ENCODE measurements at places on chromosomes 1 and 21.
A peak's percentile ranks its signal among the peaks of the same experiment; 100 is the strongest.

- no peak for DNase-seq
Measured at GRCh38 chr1:234271243-234271606, 102.0 kb upstream of the COA6 start.

DNA sequence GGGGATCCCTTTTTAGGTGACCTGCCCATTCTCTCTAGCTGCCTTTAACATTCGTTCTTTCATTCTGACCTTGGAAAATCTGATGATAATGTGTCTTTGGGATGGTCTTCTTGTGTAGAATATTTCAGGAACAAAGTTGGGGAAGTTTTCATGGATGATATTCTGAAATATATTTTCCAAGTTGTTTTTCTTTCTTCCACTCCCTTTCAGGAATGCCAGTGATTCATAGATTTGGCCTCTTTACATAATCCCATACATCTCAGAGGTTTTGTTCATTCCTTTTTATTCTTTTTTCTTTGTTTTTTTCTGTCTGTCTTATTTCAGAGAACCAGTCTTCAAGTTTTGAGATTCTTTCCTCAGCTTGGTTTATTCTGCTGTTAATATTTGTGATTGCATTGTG, 13.9 kb upstream of the SCMH1 start:
- DNase-seq: no peak

DNA sequence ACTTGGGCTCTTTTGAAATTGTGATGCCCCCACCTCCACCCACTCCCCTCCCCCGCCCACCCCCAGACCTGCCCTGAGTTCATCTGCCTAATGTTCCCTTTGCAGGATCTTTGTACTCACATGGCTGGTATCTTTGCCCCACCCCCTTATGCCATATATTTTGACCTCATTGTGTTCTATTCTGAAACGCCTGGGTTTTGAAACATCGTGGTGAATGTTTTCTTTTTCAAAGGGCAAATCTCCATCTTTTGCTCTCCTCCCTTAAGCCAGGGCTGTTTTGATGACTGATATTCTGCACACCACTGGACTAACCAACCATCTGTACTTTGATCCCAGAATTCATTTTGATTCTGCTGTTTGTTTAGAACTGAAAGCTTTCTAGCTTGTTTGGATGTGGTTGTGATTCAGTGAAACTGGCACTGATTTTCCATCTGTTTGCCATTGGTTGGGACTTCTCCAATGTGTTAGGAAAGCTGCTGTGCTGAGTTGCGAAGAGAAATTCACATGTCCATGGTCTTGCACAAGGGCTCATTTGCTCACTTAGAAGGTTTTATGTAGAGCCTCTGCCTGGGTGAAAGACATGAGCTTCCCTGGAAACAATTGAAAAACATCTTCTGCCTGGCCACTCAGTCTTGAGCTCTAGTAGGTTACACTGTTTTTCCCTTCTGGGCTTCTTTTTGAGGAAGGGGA, 16.5 kb downstream of the SMAP2 start:
- no peak for DNase-seq

- no peak for DNase-seq
Measured at GRCh38 chr1:81797701-81798100, 3.0 kb upstream of the ADGRL2 start.

DNA sequence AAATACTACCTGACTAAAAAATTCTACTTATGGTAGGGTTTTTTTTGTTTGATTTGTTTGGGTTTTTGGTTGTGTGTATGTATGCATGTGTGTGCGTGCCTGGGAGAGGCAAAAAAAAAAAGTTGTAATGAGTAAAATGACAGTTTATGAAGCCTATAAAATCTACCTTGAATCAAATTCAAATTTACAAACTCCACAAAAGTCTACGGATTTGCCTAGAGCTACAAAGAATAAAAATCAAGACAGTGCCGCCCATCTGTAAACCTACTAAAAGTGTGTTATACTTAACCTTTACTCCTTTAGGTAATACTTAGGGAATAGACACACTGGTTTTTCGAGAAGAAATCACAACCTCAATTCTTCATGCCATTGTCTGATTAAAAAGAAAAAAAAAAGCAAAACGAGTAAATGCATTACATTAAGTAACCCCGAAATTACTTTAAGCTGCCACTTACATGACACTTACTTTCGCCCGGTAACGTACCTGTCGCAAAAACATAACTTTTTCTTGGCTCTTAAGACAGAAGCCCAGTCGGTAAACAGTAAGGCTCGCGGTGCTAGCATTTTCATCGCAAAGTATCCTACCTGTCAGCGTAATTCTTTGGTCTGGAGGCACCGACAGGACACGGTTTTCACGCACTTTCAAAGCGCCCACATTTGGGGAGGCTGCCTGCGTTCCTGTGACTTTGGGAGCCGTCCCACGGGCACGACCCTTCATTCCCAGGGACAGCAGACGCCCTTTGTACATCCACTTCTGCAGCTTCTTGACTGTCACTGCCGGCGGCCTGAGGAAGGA, 951 bp downstream of the SYDE2 start:
- DNase-seq: no peak

DNA sequence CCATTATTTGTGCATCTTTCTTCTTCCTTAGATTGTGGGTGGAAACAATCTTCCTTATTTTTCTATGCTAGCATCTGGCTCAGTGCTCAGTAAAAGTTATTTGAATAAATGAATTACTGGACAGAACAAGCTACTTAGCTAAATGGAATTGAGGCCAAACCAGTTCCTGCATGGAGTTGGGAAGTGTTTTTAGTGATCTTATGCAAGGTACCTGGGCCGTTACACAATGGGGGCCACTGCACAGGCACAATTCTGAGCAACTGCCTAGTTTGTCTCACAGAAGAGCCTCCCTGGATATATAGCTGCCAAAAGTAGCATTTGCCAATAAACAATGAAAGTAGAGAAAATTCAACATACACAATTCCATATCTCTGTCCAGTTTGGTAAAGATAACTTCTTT, 27.0 kb upstream of the SERBP1 start:
- no peak for DNase-seq

DNA sequence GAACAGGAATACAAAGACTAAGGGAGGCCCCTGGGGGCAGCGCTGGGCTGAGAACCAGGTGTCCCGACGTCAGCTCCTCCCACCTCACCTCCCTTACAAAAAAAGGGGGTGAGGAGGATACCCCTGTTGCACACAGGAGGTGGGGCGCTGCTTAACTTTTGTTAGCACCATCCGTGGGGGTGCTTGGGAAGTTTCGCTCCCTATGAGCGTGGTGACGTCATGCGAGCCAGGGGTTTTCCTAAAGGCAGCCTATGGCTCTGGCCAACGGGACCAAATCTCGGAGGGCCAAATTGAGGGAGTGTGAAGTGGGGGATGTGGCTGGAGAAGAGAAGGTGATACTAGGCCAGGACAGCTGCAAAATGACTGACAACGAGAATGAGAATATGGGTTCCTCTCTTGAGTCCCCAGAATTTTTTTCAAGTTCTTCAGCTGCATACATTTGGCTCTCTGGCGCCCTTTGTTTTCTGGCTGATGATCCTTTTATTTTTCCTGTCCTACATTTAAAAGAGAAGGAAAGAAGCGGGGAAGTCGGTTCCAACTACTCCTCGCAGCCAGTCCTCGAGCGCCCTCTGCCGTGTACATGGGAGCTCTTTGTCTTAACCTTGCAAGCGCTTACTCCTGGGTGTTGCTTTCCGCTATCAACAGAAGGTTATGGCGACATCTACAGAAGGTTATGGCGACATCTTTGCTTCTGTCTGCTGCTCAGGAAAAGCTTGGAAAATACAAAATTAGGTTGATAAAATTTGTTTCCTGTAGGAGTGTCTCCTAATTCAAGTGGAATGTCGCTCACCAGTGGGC, 48.0 kb upstream of the ZC3H11B start:
- peak; percentile 75 for DNase-seq

DNA sequence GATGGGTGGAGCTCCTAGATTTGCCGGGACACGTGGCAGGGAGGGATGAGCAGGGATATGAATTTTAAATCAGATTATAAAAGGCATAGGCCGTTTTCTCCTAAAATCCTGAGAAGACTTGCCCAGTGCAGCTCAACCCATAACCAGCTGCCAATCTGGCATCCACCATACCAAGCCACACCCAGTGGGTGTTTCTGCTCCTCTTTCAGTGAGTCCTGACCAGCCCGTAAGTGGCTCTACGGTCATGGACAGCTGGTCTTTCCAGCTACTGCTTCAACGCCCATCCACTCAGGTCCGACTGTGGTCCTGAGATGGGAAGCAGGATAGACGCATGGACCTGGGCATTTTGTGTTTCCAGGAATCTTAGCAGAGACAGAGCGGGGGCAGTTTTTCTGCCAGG, 107.2 kb downstream of the LAMC2 start:
- DNase-seq: no peak

DNA sequence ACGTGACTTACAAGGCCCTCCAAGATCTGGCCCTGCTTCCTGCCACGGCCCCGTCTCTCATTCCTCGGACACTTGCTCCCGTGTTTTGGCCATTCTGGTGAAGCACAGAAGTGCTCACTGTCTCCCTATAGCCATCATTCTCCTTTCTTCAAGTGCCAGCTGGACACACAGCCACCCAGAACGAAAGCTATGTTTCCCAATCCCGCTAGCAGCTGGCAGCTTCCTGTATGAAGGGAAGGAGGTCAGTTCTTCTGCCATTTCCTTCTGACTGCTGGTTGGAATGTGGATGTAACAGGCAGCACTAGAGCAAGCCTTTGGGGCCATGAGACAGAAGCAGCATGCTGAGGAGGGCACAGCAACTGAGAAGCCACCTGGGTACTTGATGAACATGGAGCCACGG, 82.8 kb downstream of the TGFBR3 start:
- DNase-seq: no peak

- no peak for DNase-seq
Measured at GRCh38 chr1:41025979-41026819, 4.7 kb upstream of the SLFNL1 start.

DNA sequence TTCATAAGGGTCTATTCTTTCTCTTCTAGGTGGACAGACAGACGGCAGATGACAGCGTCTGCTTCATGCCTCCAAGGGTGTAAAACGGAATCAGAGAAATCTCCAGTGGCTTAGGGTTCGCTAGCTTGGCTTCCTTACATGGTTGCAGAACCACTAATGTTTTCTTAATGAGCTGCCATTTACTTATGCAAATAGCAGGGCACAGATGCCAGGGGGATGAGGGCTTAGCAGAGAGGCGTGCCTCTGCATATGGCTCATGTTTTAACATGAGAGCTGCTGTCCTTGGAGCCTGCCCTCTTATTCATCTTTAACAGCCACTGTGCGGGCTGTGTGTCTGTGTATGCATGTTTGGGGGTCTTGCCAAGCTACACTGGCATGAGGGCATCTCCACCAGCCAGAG, 119.6 kb downstream of the IER5 start:
- no peak for DNase-seq

DNA sequence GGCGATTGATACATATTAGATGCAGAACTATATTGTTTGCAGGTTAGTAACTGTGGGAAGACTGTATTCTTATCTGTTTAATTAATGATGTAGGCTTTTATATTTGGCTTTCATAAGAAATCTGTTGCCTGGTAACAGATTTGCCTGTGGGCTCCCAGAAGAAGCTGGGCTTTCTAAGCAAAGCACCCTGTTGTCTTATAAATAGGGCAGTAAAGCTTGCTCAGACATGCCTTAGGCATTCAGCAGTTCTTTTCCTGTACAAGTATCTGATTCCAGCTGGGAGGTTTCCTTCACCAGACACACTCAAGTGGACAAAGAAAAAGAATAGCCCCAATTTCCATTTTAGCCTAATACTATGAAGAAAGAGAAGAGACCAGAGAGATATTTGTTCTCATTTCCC, 524.0 kb downstream of the LRRIQ3 start:
- no peak for DNase-seq

GRCh38 chr1:5271264-5271663, 616.9 kb downstream of the AJAP1 start:
- DNase-seq: no peak

GRCh38 chr1:218772575-218772974, 401.1 kb upstream of the LYPLAL1 start:
- DNase-seq: peak; percentile 16

GRCh38 chr1:89407360-89407759, 43.5 kb downstream of the GBP6 start:
- peak; percentile 26 for DNase-seq

DNA sequence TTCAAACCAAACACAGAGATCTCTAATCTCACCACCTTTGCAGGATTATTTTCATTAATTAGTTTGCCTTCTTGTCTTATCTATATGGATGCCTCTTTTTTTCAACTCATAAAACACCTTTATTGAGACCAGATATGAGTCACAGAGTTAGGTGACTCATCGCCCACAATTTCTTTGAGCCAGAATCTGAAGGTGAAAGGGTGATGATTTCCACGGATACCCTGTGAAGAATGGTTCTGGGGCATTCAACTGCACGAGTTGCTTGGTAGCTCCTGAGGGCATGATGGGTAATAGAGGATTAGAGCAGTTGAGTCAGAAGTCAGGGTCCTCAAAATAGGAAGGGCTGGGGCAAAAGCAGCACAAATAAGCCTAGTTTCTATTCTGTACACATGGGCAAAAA, 128.2 kb downstream of the TBX19 start:
- DNase-seq: peak; percentile 88

DNA sequence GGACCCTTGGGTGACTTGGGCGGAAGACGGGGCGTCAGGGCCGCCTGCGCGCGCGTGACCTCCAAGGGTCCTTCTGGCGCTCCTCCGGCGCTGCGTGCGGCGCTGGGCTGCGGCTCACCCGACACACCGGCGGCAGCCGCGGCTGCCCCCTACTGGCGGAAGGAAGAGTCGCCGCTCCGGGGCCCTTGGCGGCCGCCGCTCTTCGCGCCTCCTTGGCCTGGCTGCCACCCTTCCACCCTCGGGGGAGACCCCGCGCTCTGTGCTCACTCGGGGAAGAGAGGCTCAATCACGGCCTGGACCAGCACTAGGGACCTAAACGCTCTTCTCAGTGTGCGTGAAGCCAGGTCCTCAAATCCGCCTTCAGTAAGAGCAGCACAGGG, 89.7 kb downstream of the DMRTA2 start:
- DNase-seq: no peak

GRCh38 chr1:180581635-180582039, 22.9 kb downstream of the OVAAL start:
- no peak for DNase-seq

- no peak for DNase-seq
Measured at GRCh38 chr1:71548398-71548890, 467.6 kb upstream of the ZRANB2 start.

DNA sequence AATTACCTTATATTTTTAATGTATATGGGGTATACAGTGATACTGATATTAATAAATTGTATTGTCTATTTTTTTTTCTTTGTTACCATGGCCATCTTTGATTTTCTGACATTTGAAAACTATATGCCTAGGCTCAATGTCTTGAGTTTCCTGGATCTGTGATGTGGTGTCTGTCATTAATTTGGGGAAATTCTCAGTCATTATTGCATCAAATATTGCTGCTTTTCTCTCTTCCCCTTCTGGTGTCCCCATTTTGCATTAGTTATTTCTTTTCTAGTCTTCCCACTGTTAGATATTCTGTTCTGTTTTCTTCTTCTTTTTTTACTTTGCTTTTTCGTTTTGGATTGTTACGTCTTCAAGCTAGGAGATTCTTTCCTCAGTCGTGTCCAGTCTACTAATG, 33.8 kb downstream of the ZBTB40 start:
- no peak for DNase-seq

GRCh38 chr1:2079396-2080085, 29.3 kb downstream of the PRKCZ start:
- no peak for DNase-seq

GRCh38 chr1:156691665-156692440, 13.5 kb downstream of the CRABP2 start:
- DNase-seq: peak; percentile 57

Measured in kidney epithelial cell (primary cell).